ENCODE measurements at places on chromosomes 11 and 22.

DNA sequence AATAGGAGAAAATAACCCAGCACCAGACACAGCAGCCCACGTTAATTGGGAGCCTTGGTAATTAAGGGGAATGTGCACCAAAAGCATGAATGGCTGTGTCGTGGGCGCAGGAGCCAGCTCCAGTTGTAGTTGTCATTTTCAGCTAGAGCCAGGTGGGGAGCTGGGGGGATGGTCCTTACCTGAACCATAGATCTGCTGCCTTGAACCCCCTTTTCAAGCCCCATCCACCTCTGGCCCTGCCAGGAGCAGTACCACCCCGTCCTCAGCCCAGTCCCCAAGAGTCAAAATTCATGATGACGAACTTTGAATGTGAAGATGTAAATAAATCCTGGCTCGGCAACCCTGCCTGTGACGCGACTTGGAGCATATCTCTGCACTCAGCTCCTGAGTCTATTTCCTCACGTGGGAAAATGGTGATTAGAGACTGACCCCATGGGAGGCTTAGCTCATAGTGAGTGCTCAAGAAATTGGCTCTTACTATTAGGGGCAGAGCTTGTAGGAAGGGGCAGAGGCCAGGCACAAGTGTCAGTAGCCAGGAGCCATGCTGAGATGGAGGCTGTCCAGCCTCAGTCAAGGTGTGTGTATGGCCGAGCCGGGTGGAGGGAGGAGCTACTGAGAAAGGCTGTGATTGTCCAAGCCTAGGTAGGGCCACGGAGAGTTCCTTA is 794 bp upstream of the FXYD6 start:
- no peak for DNase-seq

- no peak for DNase-seq
Measured at GRCh38 chr11:114366331-114367243, 33.7 kb downstream of the C11orf71 start.

- no peak for DNase-seq
Measured at GRCh38 chr11:115761817-115762216, 257.6 kb upstream of the CADM1 start.

- DNase-seq = no peak
Measured at GRCh38 chr11:22976146-22976545, 115.9 kb upstream of the CCDC179 start.

DNA sequence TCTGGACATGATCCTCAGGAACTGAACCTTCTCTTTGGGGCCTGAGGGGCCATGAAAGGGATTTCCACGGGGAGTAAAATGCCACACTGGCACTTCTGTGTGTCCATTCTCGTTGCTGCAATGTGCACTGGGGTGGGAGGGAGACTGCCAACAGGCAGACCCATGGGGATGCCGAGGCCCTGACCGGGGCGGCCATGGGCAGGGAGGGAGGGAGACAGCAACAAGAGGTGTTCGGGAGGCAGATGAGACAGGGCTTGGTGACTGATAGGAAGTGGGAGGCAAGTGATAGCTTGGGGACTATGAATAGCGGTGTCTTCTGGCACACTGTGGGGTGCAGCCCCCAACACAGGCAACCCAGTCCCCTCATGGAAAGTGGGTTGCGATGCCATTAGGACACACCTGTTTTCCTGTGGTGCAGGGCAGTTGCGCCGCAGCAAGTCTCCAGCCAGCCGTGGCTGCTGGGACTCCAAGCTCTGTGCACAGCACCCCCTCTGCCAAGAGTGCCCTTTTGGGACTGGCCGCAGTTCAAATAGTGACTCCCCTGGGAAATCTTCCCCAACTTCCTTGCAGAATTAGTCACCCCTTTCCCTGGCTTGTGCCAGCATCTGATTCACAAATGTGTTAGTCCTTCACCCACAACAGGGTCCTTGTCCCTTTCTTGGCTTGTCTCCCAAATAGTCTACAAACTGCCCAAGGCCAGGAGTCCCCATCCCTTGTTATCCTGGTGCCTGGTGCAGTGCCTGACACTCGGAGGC is 88.8 kb downstream of the CHST1 start:
- DNase-seq = no peak

DNA sequence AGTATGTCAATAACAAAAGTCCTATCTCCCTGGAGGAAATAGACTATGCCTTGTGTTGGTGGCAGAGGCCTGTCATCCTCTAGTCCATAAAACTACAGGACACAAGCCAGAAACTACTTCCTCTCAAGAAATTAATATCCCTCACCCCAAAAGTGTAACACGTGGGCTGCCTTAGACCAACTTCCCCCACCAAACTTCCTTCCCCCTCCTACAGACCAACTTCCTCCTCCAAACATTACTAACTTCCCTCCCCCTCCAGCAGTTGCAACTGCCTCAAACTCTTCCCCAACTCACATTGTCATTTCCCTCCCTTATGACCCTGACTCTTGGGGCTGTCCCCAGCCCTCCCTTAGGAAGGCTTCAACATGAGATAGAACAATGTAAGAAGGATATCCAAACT is 6.3 kb downstream of the OR52K2 start:
- DNase-seq = no peak

GRCh38 chr11:2681408-2682145 is 18.2 kb downstream of the KCNQ1OT1 start:
- DNase-seq = peak; percentile 8

- DNase-seq = no peak
Measured at GRCh38 chr11:85665733-85666132, 804 bp upstream of the CREBZF start.

- no peak for DNase-seq
Measured at GRCh38 chr11:117122556-117122955, 21.5 kb upstream of the PAFAH1B2 start.

DNA sequence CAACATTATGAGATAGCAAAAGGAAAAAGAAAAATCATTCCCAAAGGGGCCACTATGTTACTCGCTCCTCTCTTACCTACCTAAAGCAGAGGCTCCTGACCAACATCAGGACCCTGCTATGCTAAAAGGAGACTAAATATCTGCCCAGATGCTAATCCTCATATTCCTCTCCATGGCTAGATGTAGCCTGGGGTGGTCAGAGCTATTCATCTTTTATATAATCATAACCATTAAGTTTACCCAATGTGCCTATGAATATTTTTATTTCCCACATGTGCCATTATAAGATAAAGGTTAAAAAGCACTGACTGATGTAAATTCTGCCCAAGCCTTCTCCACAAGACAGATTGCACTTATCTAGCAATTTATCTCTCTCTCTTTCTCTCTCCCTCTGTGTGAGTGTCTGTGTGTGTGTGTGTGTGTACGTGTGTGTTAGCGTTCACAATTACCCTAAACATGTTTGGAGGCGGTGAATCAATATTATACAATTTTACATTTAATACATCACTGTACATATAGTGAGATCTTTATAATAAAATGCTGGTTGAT is 41.2 kb upstream of the ANO5 start:
- DNase-seq = no peak

DNA sequence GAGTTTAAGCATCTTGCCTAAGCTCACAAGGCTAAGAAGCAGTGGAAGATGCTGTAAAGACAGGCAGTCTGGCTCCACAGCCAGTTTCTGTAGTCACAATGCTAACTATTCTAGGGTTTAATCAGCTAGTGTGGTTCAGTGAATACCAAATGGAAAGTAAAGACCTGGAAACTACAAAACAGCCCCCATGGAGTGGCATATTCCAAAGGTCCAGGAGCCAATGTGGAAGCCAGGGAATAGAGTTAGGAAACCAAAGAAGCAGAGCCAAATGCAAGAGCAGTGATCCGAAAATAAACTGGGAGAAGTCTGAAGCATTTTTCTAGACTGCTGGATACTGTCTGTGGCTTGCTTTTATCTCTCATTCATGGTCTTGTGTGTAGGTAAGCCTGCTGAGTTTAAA is 731.2 kb upstream of the ANO5 start:
- DNase-seq = no peak

GRCh38 chr22:24434471-24435322 is 7.3 kb downstream of the ADORA2A start:
- DNase-seq = peak; percentile 92

DNA sequence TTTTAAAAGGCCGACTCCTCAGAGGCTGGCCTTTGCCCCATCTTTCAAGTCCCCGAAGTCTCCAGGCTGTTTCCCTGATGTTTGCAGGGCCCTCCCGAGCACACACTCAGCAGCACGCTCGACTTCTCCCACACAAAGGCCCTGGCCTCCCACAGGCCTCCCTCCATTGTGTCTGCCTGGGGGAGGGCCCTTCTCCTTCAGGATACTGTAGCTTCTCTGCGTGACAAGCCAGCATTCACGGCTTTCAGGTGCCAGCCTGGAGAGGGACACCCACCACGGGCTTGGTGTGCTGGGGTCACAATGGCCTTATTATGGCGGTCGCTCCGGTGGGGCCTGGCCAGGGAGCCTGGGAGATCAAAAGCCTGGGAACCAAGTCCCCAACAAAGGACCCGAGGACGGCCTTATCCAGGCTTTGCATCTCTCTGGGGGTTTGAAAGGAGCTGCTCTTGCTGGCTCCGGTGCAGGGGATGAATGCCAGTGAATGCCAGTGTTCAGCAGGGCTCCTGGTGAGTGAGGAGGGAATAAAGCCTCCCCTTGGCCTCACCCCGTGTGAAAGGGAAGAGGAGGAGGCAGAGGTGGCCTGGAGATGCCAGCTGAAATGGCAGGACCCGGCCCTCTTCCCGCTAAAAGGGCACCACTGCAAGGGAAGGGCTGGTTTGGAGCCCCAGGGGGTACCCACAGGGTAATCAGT is 55.0 kb downstream of the TRAF6 start:
- DNase-seq = no peak

GRCh38 chr11:1768141-1768469 is 4.4 kb upstream of the CTSD start:
- DNase-seq = no peak

DNA sequence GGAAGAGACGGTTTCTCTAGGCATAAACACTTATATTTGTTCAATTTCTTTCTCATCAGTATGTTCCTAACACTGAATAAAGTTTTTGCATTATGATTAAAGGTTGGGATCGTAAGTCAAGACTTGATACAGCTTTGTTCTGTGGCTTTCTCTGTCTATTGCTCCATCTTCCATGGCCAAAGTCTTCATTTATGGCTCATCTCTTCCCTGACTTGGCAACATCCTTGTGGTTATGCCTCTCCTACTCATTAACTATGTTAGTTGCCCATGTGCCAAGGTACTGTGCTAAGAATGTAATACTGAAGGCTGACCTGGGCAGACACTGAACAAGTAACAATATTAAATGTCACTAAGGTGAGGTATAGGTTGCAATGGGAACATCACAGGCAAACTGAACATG is 1.6 kb upstream of the ACCSL start:
- DNase-seq = no peak

DNA sequence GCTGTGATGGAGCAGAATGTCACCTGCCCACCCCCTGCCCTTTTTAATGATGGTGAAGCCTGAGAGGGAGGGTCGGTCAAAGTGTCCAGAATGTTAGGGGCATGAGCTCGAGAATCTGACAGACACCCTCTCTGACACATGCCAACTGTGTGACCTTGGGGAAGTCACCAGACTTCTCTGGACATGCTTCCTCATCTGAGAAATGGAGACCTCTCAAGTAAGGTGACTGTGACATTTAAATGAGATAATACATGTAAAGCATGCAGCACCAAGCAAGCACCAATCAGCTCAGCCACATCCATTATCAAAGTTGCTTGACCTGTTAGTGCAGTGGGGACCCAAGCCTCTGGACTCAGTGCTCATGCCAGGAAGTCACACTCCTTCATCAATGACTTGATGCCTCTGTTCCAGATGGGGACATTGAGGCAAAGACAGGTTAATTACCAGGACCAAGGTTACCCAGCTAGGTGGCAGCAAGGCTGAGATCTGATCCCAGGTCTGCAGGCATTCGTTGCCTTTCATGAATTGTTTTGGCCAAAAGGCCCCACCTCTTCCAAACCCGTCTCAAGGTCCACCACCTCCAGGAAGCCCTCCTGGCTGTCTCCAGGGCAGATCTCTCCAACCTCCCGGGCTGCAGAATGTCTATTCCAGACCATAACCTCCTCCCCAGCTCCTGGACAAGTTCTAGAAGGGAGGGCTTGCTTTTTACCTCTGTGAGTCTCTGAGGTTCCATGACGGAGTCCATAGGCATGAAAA is 38.8 kb upstream of the SYT7 start:
- DNase-seq = no peak

GRCh38 chr11:37916331-37916730 is 1318.3 kb upstream of the RAG2 start:
- DNase-seq = no peak

GRCh38 chr11:40178470-40178869 is 1281.0 kb downstream of the LRRC4C start:
- no peak for DNase-seq

DNA sequence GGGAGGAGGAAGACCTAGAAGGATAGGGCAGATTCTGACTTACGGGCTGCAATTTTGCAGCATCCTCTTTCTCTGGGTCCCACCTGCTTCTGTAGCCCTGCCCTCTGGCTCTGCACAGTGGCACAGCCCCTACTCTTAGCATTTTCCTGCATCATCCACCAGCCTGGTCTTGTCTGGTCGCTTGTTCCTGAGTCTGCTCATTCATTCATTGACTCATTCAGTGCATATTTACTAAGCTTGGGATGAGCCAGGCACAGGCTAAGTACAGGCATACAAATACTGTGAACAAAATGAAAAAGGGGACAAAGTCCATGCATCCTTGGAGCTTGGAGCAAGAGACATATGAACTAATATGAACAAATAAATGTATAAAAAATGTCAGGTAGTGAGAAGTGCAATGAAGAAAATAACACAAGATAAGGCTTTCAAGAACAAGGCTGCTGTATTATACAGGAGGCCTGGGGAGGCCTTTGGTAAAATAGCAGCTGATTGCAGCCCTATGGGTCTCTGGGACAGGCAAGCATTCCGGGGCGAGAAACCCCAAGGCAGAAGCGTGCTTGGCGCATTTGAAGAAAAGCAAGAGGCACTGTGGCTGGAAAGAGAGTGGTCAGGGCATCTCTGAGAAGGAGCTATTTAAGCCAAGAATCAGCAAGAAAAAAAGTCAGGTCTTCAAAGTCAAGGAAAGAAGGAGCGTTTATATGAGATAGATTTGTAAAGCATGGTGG is 108.0 kb upstream of the ALX4 start:
- no peak for DNase-seq

- DNase-seq = no peak
Measured at GRCh38 chr11:15742626-15743519, 613.5 kb downstream of the SOX6 start.

DNA sequence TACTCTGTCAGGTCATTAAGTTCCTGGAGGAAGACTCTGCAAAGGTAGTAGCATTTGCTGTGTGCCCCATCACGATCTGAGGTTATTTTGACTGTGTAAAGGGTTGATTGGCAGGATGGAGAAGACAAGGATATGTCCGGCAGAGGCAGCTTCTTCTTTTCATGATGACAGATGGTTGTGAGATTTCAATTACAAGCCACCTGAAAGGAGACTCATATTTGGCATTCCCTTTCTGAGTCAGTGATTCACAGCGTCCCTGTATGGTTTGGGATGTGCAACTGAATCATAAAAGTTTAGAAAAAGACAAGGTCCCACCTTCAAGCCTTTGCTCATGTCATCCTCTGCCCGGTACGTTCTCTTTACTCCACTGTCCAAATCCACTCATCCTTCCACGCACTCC is 113.4 kb downstream of the MTNR1B start:
- DNase-seq = no peak

- DNase-seq = peak; percentile 77
Measured at GRCh38 chr11:15327786-15328231, 213.1 kb downstream of the INSC start.

- DNase-seq = no peak
Measured at GRCh38 chr22:45208696-45208992, 32.0 kb downstream of the KIAA0930 start.
